ENCODE measurements at places on chromosomes 13 and 19.

DNA sequence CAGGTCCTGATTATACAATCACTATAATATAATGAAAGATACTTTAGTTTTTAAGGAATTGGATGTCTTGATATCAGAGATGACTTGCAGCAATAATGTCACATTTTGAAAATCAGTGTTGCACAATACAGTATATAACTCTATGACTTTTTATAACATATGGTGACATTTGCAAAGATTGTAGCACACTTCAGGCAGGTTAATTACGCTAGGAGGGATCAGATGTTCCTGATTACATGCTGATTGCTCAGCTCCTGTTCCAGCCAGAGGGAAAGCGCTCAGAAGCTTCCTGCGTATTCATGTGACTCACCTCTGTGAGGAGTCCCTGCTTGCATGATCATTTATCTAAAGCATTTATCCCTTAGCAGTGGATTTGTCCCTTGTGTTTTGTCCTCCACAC lies 265.6 kb downstream of the GPC5 start:
- DNase-seq: no peak

DNA sequence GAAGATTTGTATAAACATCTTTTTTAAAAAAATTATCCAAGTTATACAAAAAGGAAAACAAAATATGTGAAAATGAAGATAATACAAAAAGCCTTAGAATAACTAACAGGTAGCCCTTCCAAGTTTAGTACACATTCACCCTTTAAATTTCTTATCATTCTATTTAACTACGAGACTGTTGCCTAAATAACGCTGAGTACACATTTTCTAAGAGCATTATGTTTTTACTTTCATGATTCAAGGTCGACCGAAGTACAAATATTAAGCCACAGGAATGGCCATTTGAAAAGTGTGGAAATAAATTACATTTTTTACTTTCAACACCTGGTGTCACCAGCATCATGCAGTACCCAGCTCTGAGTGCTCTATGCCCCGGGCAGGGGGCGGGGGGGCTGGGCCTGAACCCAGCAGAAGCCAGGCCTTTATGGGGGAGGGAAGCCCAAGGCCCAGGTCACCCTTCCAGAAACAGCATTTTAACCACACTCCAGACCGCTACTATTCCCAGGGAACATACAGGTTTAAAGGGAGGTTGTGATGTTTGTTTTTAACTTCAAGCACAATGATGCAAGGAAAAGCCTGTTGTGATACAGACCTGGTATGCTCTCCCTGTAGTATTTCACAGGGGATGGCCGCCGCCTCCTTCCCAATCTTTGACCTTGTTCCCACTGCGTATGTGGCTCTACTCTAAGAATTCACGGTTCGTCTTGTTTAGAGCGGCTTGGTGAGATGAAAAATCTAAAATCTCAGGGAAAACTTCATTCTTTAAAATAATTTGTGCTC lies 24.0 kb downstream of the GGACT start:
- DNase-seq: no peak

- DNase-seq: no peak
Measured at GRCh38 chr13:46296115-46296822, 84.5 kb downstream of the LRRC63 start.

DNA sequence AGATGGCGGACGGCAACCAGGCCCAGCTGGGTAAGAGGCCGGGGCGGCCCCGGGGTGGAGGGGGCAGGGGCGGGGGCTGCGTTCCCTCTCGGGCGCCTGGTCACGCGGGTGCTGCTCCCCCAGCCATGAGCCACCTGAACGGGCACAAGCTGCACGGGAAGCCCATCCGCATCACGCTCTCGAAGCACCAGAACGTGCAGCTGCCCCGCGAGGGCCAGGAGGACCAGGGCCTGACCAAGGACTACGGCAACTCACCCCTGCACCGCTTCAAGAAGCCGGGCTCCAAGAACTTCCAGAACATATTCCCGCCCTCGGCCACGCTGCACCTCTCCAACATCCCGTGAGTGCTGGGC lies 11.1 kb downstream of the PTBP1 start:
- no peak for DNase-seq

- DNase-seq: no peak
Measured at GRCh38 chr13:111657013-111657412, 336.6 kb downstream of the TEX29 start.

DNA sequence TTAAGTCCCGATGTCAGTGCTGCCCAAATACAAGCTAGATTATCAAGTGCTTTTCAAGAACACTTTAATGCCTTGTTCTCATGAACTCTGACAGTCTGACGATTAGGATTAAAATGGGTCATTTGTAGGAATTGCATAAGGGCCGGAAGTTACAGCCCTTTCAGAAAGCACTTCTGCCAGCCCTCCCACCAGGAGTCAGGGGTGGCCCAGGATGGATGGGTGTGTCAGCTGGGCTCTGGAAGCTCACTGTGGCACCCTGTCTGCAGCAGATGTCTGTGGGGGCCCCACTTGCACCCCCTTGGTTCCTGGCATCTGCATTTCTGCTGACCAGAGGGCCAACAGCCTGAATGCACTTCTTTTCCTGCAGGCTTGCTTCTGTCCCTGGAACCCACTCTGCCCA lies 712.7 kb downstream of the UQCRFS1 start:
- no peak for DNase-seq

DNA sequence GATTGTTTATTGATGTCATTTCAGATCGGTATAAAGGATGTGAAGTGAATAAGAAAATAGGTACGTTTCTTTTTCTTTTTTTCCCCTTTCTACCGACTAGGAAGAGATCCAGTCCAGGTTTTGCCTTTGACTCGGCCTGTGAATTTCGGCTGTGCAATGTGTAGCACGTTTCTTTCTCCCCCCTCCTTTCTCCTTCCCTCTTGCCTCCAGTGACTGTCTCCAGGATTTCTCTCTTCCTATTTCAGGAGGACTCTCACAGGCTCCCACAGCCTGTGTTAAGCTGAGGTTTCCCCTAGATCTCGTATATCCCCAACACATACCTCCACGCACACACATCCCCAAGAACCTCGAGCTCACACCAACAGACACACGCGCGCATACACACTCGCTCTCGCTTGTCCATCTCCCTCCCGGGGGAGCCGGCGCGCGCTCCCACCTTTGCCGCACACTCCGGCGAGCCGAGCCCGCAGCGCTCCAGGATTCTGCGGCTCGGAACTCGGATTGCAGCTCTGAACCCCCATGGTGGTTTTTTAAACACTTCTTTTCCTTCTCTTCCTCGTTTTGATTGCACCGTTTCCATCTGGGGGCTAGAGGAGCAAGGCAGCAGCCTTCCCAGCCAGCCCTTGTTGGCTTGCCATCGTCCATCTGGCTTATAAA lies at the start of gene GPC6:
TSS of gene GPC6 (plus strand) at position 185 of the 657 bp plus-strand sequence.
- no peak for DNase-seq

DNA sequence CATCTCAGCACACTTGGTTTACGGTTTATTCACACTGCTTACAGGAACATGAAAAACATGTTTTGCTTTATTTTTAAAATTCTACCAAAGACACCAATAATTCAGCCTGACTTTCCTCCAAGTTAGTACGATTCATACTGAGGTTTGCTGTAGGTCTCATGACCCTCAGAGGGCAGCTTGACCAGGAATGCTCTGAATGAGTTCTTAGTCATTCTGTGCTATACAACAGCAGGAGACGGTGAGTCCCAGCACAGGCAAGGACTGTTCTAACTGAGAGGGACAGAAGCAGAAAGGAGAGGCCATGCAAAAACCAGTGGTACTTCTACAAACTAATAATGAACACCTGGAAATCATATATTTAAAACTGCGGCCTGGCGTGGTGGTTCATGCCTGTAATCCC lies 6.4 kb downstream of the GRTP1 start:
- no peak for DNase-seq

- no peak for DNase-seq
Measured at GRCh38 chr13:98689347-98689968, 63.0 kb downstream of the SLC15A1 start.

Measured in stimulated activated CD4-positive, alpha-beta T cell treated with anti-CD3 and anti-CD28 coated beads, Interleukin-12 subunit alpha, Interleukin-12 subunit beta, amount 100 ng/mL, for 48 hours (primary cell).